ENCODE measurements at places on chromosomes 1 and 21.
A peak's percentile ranks its signal among the peaks of the same experiment; 100 is the strongest.

DNA sequence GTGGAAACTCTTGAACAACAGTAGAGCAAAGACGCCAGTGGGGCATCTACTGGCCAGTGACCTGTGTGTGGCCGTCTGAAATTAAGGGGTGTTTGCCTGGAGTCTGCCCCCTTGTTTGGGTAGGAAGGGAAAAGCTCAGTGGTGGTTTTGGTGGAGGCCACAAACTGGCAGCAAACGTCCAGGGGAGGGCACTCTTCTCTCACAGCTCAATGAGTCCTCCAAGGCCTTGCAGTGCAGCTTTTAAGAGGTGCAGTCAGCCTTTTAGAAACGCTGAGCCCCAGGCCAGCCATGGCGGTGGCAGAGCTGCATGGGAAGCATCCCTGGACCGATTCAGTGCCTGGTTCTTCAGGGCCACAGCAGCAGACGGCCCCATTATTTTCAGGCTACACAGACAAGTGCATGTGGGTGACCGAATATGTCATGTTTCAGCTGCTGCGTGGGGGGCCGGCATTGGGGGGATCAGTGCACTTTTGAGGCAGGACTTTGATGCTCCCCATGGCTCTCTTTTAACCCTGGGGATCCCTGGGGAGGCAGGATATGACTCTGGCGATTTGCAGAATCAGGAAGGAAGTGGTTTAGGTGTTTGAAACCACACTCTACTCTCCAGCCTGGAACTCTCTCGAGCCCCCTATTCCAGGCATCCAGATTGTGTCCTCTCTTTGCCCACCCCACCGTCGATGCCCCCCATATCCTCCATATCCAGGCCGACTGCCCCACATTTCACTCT is 414.0 kb downstream of the PRDM2 start:
- DNase-seq, result no peak

- peak; percentile 55 for DNase-seq
These were observed 70.5 kb upstream of the COL24A1 start for GRCh38 chr1:86227026-86227425.

DNA sequence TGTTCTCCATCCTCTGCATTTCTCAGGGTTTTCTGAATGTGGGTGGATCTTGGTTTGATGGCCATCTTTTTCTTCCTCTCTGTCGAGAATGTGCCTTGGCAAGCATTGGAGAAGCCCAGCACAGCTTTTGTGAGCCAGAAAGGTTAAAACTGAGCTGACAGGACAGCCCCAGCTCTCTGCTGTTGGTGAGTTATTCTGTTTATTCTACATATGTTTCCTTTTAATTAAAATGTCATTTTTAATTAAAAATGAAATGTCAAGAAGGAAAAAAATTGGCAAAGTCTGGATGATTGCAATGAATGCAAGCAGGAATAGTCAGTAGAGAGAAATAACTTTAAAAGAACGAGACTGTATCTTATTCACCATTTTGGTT is 325.8 kb downstream of the PTBP2 start:
- no peak for DNase-seq

- DNase-seq, result peak; percentile 44
These were observed 57.4 kb upstream of the MTF2 start for GRCh38 chr1:93021539-93022134.

DNA sequence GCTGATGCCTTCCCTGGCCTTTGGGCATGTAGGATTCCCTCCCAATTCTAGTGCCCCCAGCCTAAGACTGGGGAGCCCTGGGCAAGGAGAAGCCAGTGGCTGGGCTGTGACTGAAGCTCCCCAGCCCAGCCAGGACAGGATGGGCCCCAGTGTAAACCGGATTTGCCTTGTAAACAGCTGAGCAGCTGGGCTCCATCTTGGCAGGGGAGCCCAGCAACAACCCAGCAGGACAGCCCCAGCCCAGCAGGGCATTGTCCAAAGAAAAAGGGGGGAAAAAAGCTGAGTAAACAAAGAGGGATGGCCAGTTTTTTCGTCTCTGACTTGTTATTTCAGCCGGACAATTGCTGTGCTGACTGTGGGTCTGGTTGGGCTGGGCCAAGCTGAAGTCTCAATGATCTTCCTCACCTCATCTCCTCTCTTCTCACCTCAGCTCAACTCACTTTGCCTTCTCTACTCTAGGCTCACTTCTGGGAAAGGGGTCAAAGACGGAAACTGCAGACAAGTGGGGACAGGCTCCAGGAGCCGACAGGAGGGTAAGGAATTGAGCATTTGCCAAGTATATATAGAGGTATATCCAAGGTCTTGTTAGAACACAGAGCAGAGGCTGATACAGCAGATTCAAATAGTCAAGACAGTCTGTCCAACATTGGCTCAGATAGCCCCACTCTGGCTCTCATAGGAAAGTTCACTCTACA is 97.7 kb downstream of the TMEM53 start:
- DNase-seq, result no peak

- peak; percentile 42 for DNase-seq
These were observed 881.4 kb upstream of the B3GALT2 start for GRCh38 chr1:194067772-194068171.

- DNase-seq, result no peak
These were observed 926 bp upstream of the SCMH1 start for GRCh38 chr1:41243079-41243385.

- DNase-seq, result peak; percentile 63
These were observed 11.7 kb upstream of the BNIPL start for GRCh38 chr1:151024540-151025146.

DNA sequence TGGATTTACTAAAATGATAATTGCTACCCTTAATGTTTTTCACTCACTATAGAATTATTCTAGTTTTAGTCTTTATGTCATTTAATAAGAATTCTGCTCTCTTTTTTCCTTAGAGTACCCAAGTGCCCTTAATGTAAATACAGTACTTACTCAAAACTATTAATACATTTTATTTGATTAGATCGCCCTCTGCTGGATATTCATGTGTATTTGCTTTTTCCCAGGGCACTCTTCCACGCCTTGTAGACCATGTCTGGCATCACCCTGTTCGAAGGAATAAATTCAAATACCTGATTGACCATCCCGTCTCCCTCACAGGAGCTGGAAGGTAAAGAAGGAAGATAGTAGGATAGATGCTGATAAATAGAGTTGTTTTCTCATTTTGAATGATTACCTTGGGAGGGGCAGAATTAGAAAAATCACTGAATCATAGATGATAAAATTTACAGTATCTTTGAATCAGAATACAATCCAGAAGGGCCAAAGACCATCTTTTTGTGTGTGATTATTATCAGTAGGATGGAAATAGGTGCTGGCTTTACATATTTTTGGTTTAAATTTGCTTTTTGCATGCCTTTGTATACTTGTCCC is 4.1 kb downstream of the AXDND1 start:
- DNase-seq, result peak; percentile 67

GRCh38 chr1:244801246-244801645 is 34.2 kb upstream of the COX20 start:
- no peak for DNase-seq

DNA sequence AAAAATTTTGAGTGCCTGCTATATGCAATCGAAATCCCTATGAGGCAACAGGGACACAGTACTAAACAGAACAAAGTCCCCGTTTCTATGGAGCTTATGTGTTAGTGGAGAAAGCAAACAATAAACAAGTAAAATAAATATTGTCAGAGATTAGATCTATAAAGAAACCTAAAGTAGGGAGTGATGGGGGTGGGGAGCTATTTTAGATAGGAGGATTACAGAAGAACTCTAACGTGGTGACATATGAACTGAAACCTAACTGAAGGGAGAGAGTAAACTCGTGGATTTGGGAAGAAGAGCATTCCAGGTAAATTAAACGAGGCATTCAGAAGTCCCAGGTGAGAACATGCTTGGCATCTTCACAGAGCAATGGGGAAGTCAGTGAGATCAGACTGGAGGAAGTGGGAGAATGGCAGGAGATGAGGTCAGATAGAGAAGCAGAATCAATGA is 154.5 kb downstream of the DENND1B start:
- DNase-seq, result no peak

DNA sequence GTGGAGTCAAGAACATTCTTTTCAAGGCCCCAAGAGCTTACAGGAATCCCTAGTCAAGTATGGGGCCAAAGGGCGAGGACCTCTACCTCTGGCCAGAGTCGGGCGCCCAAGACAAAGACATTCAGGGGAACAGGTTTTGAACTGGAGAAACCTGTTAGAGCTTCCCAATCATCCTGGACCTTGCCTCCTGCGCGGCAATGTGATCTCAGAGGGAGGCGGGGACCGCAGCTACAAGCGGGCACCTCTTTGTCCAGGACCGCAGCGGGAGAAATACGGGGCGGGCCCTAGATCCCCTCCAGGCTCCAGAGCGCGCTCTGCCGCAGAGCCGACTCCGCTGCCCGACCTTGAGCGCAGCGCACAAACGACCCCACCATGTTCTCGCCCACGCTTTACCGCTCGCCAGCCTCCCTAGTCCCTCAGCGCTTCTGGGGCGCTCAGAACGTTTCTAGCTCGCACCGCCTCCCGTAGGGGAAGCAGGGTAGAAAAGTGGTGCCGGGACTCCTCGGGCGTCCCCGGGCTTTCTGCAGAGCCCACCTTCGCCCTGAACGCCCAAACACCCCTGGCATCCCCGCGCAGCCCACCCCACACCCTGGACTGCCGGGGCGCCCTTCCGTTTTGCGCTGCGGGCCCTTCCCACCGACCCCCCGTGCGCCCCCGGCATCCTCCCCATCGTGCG is 28.1 kb downstream of the RABIF start:
- peak; percentile 65 for DNase-seq

DNA sequence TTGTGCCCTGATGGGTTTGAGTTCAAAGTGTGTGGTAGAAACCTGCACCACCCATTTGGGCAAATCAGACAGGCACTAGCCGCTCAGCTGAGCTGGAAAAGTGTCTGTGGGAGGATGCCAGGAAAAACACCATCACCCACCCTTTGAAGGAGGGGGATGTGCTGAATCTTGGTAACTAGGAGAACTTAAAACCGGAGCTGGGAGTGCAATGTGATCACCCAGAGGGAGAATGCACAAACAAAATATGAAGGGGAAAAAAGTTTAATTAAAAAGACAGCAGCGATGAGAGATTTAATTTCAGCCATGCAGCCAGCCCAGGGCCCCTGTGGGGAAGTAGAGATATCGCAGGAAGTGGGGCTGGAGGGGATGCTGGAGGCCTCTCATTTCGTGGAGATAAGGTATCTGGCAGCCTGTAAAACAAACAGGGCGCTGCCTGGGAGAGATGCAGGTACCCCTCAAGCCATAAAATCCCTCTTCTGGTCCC is 86.8 kb upstream of the BCAR3 start:
- no peak for DNase-seq

DNA sequence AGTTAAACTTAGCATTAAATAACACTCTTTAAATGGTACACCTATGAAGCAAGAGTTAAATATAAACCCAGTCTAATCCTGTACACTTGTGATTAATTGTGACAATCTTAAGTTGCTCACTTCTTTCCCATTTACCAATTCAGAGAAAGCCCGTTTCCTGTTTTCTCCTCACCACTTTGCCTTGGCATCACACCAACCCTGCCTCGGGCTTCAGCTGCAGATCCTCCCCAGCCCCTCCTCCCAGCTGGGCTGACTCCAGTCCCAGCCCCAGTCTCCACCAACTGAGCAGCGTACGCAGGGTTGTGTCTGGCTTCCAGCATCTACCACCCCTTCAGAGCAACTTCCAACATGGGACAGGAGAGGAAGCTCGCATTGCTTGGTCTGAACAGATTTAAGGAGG is 4.1 kb downstream of the PYCR2 start:
- DNase-seq, result peak; percentile 87

DNA sequence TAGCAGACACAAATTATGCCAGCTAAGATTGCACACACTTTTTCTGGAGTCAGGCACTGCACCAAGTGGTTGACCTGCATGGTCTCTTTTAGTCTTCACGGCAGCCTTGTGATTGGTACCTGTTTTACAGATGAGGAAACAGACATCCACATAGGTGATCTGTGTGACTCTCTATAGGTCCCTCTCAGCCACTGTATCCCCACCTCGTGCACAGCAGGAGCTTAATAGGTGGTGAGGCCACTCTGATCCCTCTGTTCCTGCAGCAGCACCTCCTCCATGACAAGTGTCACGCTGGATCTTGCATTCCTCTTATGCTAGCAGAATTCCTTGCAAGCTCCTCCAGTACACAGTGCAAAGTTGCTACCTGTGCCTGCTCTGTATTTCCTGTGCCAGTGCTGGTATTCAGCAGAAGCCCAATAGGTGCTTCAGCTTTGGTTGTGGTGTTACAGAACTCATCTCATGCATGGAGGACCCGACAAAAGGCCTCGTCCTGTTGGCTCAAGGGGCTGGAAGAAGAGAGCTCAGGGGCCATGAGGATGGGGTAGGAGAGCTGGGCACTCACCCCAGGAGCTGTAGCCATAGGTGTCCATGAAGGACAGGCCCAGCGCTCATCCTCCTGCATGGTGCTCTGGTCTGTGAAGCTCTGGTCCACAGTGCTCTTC is 546.7 kb downstream of the PTPRU start:
- DNase-seq, result no peak

GRCh38 chr1:94591823-94592570 is 50.4 kb upstream of the F3 start:
- DNase-seq, result no peak

DNA sequence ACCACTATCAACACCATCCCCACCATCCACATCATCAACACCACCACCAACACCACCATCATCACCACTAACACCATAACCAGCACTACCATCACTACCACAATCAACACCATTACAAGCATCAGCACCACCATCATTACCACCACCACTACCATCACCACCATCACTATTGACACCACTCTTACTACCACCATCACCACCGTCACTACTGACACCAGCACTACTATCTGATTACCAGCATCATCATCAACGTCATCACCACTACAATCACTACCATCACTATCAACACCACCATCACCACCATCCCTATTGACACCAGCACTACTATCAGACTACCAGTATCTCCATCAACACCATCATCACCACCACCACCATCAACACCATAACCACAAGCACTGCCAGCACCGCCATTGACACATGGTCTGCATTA is 106.1 kb upstream of the RUNX3 start:
- DNase-seq, result no peak

- no peak for DNase-seq
These were observed 1.9 kb downstream of the EFNA3 start for GRCh38 chr1:155080312-155081228.

GRCh38 chr1:210232511-210233215 is at the start of gene SERTAD4:
SERTAD4 (plus strand) TSS chr1:210232796; CDS start chr1:210237961, 5,165 bp downstream.
- peak; percentile 65 for DNase-seq

DNA sequence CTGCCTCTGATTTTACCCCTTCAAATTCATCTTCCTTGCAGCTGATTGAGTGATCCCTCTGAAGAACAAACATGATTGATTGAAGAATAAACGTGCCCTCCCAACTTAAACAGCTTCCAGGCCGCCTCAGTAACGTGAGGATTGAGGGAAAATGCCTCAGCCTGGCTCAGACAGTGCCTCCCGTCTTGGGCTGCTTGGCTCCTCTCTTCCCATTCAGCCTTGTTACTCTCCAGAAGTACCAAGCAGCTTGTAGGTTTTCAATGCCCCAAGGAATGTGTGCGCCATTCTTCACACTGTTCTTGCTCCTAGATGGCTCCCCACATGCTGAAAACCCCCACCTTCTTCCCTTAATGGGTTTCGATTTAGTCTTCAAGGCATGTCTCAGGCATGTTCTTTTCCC is 51.8 kb downstream of the ST6GALNAC5 start:
- DNase-seq, result no peak

DNA sequence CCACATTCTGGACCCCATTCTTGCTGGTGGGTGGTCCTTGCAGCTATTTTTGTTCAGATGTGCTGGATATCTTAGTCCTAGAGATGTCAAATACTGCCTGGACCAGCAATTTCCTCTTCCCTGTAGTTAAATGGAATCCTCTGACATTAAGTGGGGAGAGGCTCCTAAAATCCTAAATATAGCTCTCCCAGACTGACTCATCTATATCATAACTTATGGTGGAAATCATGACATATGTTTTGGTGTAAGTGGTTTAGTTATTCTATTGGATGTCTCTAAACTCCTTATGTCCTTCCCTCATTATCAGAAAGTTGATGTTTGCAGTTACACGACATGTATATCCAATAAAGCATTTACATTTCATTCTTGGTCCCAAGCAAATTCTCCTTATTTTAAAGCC is 73.1 kb downstream of the KCNJ6 start:
- DNase-seq, result no peak

All from EL (cell line).